ENCODE measurements at places on chromosomes 4 and X. TPM values are rescaled to one million over a fixed set of nuclear protein-coding genes. Genes with fewer than 3 reads are reported as not detected.

RADX gene
- 0.03 TPM for total RNA-seq

ATP2B3 gene
- 0.05 TPM for total RNA-seq

STK32B gene
- 20.1 TPM for total RNA-seq

LRRC66 gene
- 0.18 TPM for total RNA-seq

POLA1 gene
- 11.7 TPM for total RNA-seq

SPACA5 gene
- not detected for total RNA-seq

RBMXL3 gene
- total RNA-seq = not detected

Data from A549 treated with CORT108297 at 1 μM for 4 hours (cell line).